ENCODE measurements at places on chromosomes 3 and 15. TPM values are rescaled to one million over a fixed set of nuclear protein-coding genes. Genes with fewer than 3 reads are reported as not detected.

DNA sequence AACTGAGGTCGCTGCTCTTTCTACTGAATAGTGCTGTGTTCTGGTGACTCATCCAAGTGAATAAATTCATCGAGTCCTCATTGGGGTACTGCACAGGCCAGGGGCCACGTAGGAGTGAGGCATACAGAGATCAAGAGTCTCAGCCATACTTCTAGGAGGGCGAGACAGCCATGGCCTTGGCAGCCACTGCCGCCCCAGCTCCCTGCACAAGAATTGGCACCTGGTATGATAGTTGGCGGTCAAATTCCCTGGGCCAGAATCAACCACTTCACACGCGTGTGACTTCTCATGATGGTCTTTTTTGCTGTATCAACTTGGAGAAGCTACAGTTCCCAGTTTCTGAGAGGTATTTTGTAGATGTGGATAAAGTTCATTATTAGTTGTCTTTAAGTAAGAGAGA, 161.6 kb downstream of the OSBPL10 start:
- DNase-seq, result no peak

DNA sequence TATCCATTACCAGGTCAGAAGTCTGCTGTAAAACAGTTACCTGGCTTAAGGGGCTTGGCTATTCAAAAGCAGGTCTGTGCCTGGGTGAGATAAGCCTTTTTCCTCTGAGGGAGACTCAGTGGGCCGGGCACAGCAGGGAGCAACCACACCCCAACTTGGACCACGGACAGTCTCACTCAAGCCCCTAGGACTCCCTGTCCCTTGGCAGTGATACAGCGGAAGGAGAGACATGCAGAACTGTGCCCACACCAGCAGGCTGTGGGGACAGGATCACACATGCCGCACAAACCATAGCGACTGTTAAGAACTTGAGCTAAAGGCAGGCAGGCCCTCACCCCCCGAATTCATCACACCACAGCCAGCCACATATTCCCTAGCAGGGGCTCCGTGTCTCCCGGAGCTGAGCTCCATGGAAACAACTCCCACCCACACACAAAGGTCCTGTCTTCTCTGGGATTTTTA, 2.8 kb upstream of the GP5 start:
- DNase-seq, result no peak

DNA sequence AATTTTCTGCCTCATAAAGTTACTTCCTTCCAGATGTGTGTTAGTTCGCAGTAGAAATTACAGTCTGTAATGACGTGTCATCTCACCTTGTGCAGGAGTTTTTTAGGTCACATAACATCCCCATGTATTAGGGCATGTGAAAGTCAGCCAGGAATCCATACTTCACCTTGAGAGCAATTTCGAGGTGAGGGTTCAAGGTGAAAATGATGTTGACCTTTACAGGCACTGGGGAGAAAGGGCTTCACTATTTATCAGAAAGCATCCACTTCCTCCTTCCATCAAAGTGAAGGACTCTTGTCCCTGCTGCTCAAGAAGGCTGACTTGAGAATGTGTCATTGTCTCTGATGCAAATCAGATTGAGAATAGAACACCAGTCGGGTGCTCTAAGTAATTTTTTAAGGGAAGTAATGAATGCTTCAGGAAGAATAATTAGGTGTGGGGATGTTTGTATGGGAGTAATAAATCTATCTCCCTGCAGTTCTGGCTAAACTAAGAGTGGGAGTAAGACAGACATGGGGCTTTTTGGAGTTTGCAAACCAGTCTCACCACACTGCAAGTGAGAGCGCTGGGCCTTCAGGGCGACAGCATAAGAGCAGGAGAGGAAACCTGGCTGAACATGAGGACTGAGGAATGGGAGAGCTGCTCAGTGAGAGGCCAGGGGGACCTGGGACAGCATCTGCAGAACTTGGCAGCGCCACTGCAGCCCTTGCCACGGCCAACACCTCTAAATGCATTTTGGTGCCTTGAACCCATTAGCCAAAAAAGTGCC, 85.9 kb upstream of the IL12A start:
- no peak for DNase-seq

GRCh38 chr15:95194746-95195145, 963.4 kb downstream of the MCTP2 start:
- DNase-seq, result no peak

- no peak for DNase-seq
Observed at GRCh38 chr3:157154563-157155330, 5.2 kb downstream of the CCNL1 start.

- peak; percentile 57 for DNase-seq
Observed at GRCh38 chr3:196186651-196187573, 24.3 kb downstream of the ZDHHC19 start.

DNA sequence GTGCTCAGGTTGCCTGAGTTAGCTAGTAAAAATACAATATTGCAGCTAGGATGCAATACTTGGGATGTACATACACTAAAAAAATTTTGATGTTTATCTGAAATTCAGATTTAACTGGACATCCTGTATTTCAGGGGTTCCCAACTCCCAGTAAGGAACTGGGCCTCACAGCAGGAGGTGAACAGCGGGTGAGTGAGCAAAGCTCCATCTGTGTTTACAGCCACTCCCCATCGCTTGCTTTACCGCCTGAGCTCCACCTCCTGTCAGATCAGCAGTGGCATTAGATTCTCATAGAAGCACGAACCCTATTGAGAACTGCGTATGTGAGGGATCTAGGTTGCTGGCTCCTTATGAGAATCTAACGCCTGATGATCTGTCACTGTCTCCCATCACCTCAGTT, 285.1 kb upstream of the PROK2 start:
- DNase-seq, result no peak

DNA sequence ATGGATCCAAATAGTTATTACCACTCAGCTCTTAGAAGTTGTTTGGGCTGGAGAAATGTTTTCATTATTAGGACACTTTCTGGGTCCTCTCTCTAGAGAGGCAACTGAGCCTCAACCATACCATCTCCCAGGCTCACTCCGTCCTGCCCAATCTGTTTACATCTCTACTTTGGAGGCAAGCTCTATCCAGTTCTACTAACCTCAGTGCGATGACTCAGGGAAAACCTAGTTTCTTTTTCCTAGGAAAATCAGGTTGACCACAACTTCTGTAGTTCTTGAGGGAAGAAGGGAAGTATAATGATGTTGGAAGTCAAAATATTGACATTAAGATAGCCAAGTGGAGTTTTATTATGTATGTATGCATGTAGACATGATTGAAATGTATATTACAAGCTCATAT, 40.4 kb downstream of the LPP start:
- no peak for DNase-seq

DNA sequence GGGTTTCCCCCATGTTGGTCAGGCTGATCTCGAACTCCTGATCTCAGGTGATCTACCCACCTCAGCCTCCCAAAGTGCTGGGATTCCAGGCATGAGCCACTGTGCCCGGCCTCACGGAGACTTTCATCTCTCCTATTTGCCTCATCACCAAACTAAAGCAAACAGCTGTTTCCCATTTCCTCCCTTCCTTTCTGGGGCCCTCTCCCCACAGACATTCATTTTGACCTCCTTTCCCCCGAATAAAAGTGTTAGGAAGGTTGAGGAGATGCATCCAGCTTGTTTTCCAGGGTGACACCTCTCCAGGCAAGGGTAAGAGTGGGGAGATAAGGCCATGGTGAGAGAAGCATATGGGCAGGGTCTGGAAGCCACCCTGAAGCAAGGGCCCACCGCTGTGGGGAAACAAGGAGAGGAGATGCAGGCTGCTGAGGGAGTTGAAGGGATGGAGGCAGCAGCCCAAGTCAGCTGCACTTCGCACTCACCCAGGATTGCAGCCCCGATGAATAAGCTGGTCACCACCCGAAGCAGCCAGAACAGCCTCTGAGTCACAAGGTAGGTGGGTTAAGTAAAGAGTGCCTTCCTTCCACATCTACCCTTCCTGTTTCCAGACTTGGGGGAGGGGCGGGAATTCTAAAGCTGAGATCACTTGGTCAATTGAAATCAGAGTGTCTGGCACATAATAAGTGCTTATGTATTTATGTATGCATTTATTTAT, 7.7 kb downstream of the DUOXA2 start:
- no peak for DNase-seq

GRCh38 chr15:79990280-79990996, 19.4 kb upstream of the BCL2A1 start:
- no peak for DNase-seq

DNA sequence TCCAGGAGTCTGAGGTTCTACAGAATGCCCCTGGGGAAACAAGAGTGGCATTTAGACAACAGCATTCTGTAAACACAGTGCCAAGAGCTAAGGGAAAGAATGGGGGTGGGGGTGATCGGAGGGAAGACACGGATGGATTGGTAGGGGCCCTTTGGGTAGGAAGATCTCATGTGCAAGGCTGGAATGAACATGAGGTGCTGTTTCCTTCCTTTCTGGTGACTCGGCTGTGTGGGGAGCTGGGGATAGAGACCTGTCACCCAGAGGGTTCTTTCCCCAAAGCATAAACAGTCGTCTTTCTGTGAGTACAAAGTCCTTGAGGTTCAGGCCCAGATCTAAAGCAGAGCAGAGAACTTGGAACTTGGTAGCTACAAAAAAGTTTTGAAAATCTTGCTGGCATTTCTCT, 11.7 kb downstream of the TPM1 start:
- no peak for DNase-seq

- DNase-seq, result no peak
Observed at GRCh38 chr3:126751611-126752302, 47.7 kb downstream of the CHCHD6 start.

DNA sequence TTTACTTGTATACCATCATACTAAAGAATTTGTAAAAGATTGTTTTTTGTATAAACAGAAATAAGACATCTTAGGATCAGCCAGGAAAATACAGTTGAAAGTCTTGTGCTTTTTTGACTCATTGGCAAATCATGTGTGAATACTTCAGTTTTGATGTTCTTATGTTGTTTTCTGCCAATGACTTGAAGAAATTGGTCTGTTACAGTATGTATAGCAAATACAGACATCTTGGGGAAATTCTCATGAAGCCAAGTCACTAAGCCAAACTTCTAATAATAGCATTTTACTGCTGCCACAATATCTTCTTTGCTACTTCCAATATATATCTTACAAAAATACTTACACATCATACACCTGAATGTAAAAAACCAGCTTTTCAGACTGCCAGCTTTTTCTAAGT, 83.2 kb downstream of the DZIP3 start:
- no peak for DNase-seq

- DNase-seq, result no peak
Observed at GRCh38 chr15:94704421-94704820, 473.1 kb downstream of the MCTP2 start.

GRCh38 chr3:139291276-139292051, 52.4 kb upstream of the MRPS22 start:
- DNase-seq, result no peak

DNA sequence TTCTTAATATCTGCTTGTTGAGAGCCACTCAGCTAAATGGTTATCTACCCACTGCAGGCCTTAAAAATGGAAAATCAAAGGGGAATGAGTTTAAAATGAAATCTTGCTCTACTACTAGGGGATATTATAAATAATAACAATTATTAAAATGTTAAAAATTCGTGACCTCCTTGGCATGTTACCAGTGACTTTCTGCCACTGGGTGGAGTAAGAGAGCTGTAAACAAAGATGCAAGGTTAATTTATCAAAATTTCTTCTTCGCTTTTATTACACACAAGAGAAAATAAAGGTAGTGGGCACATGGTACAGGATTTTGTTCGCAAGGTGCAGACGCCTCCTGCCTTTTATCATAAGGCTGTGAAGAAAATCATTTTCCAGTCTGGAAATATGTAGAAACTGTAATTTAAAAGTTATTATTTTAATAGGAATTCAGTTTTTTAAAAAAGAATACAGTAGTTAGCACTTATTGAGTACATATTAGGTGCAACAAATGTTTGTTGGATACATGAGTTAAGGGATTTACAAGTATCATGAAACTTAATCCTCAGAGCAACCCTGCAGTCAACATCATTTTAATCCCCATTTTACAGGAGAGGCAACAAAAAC, 272.6 kb downstream of the SUCLG2 start:
- peak; percentile 15 for DNase-seq

DNA sequence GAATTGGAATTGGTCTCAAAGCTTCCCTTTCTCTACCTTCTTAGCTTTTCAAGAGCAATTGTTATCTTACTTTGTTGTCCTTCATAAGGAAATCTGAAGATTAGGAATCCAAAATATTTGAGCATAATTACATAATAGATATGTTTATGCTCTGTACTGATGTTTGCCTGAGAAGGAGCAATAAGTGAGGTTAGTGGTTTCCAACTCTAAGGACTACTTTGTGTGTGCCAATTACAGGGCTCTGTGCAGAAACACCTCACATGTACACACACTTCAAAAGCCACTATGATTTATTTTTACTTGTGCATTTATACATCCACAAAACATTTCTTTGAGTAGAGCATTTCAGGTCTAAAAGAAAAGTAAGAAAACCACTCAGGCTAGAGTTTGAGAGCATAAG, 49.9 kb downstream of the MME start:
- DNase-seq, result no peak

- DNase-seq, result no peak
Observed at GRCh38 chr3:71327936-71328335, 255.6 kb downstream of the FOXP1 start.

DNA sequence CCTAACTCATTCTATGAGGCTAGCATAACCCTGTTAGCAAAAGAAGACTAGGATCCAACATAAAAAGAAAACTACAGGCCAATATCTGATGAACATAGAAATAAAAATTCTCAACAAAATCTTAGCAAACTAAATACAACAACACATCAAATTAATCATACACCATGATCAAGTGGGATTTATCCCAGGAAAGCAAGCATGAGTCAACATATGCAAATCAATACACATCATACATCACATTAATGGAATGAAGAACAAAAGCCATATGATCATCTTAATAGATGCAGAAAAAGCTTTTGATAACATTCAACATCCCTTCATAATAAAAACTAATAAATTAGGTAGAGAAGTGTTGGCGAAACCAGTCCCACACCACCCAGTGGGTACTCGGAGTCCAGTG, 136.1 kb upstream of the MME start:
- no peak for DNase-seq

CRELD1 gene
- total RNA-seq, result 24.6 TPM

EXOG gene
- total RNA-seq, result 26.0 TPM

TLR9 gene
- 0.27 TPM for total RNA-seq

CCR4 gene
- 366 TPM for total RNA-seq

RBP2 gene
- not detected for total RNA-seq

PFKFB4 gene
- 1.8 TPM for total RNA-seq

AMOTL2 gene
- not detected for total RNA-seq

CD86 gene
- not detected for total RNA-seq

PCSK6 gene
- 1.1 TPM for total RNA-seq

CADM2 gene
- not detected for total RNA-seq

FOXP1 gene
- 599 TPM for total RNA-seq

Data from CD4-positive, CD25-positive, alpha-beta regulatory T cell (primary cell).